ENCODE measurements at places on chromosomes 1 and 21.

- peak; percentile 48 for DNase-seq
These were observed 425 bp downstream of the DDR2 start for GRCh38 chr1:162632698-162633080.

GRCh38 chr1:60071296-60071695 lies 2.3 kb downstream of the C1orf87 start:
- DNase-seq = peak; percentile 21

DNA sequence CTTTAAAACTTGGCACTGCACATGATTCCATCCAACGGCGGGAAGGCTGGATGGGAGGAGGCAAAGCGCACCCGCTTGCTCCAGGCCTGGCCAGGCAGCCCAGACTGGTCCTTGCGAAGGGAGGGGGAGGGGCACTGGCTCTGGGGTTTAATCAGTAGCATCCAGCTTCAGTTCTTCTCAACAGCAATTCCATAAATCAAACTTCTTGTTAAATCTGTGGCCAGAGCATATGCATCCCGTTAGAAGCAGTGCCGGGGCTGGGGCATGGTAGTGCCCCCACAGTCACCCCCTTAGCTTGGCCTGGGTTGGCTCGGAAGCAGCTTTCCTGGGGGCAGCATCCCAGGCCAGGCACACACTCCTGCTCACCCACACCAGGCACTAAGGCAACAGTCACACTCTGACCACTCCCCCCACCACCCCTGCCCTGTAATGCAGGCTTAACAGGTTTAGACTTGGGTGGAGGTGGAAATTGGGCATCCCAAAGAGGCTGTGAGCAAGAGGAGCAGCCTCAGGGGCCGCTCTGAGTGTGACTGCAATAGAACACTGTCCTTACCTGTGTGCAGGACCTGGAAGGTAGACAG lies 94.1 kb upstream of the CASZ1 start:
- no peak for DNase-seq

- peak; percentile 88 for DNase-seq
These were observed 487.6 kb upstream of the CAMK1G start for GRCh38 chr1:209095627-209096595.

GRCh38 chr1:28159243-28159642 lies 17.2 kb downstream of the PTAFR start:
- no peak for DNase-seq

DNA sequence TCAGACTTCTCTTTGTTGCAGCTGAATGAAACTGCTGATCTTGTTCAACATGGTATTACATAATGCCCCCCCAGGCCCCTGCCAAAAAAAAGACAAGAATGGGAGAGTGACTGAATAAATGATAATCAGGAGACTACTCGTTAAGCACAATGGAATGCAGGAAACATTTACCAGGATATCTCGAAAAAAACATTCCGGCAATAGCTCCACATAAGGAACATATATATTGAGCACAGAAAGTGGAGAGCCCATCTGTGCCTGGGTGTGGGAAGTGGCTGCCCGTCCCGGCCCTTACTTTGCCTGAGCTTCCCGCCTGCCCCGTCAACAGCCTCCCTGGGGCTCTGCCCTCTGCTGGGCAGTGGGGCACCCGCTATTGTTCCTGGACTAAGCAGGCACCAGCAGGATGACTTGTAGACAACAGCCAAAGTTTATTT lies 13.3 kb downstream of the TRIM11 start:
- DNase-seq = peak; percentile 68

GRCh38 chr21:36122977-36123376 lies 11.9 kb upstream of the CBR3 start:
- no peak for DNase-seq

- no peak for DNase-seq
These were observed 424 bp upstream of the PCNX2 start for GRCh38 chr1:233295975-233296322.

- no peak for DNase-seq
These were observed 76.6 kb upstream of the KIAA0040 start for GRCh38 chr1:175269151-175269550.

- DNase-seq = no peak
These were observed 37.3 kb downstream of the NPHP4 start for GRCh38 chr1:5954964-5955363.

DNA sequence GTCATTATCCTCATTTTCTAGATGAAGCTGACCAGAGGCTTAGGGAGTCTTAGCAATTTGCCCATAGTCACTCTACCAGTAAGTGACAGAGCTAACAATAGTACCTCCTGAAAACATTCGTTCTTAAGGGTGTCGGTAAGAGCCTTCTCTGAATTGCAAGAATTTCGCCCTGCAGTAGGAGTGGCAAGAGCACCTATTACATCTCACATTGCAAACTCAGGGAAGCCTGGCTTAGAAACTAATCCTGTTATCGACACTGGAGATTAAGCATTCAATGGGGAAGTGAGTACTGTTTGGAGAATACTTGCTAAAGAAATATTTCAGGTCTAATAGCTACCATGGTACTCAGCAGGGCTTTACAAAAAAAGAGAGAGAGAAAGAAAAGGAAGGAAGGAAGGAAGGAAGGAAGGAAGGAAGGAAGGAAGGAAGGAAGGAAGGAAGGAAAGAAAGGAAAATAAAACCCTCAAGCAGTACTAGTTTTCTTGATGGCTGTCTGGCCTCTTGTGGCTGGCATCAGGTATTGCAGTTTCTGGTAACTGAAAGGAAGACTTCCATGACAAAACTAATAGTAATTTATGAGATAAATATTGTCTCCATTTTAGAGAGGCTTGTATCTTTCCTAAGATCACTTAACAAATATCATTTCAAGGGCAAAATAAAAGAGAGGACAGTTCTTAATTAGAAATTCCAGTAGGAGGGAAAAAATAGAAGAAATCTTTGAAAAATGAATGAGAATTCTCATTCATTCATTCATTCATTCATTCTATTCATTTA lies 10.4 kb downstream of the C1orf226 start:
- DNase-seq = peak; percentile 63

- DNase-seq = no peak
These were observed 25.9 kb downstream of the PPP1R15B start for GRCh38 chr1:204385727-204386126.

DNA sequence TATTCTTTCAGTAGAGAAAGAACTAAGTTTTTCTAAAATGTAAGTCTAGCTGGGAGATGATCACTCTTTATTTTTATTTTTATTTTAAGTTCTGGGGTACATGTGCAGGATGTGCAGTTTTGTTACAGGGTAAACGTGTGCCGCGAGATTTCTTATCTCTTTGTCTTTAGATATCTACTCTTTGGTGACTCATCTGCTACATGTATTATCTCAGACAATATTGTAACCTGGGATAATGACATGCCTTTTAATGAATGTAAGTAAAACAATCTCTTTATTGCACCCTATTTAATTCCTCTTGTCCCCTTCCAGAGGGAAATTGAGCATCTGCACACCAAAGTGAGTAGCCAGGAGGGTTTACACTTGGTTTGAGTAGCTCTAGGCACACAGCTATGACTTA lies 9.4 kb downstream of the CR2 start:
- no peak for DNase-seq

- peak; percentile 15 for DNase-seq
These were observed 70.3 kb upstream of the JAK1 start for GRCh38 chr1:65036570-65037051.

DNA sequence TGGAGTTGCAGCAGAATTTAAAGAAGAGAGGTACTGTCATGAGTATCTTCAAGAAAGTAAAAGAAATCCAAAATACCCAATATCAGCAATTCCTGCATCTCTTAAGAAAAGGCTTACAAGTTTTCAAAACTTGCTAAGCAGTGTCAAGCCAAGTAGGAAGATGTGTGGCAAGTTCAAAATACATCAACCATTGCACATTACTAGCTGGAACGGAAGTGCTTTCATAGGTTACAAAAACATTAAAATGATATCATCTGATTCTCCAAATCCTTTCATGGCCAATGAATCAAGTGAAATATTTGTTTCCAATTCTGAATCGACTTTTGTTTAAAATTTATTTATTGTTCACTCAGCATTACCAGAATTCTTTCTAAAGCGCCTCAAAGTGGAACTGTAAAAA lies 5.7 kb upstream of the ABCA4 start:
- DNase-seq = no peak

DNA sequence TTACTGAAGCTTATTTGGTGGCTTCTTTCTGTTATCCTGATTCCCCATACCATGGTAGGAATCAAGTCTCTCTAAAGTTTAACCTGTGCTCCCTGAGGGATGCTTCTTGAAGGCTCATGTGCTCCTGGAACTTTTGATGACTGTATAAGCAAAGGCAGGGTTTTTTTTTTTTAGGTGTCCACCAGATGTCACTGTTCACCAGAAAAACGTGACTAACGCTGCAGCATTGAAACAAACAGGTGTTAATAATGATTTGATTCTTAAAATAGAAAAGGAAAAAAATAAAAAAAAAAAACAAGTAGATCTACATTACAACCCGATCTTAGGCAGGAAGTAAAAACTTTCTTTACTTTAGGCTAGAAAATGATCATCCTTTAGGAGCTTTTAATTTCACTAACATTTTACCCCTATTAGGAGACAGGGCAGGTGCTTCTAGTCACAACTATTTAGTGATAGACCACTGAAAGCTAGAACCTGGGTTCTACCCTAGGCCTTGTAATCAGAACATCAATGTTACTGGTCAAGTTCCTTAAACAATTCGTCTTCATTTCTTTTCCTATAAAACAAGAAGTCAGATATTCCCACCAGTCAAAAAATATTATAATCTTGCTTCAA lies 223.0 kb downstream of the PLA2G4A start:
- DNase-seq = peak; percentile 59

Data from amniotic epithelial cell (primary cell).